HT1080 (cell line): ENCODE measurements at places on chromosomes 5 and 9.

GRCh38 chr5:68087866-68088265, 127.7 kb upstream of the PIK3R1 start:
- no peak for DNase-seq

DNA sequence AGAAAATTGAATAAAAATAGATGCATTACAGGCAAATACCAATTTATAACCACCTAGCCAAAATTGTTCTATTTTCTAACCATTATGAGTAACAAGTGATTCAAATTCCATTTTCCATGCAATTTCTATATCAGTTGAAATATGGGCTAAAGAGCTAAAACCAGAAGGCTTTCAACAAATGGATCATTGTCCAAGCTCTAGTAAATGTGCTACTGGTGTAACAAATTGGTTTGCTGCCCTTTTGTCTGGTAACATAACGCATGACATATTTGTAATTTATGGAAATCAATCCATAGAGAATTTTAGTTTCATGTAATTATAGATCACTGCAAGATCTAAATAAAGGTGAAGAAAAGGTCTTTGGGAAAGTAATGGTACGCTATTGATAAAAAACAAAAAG, 708.0 kb upstream of the GRAMD2B start:
- no peak for DNase-seq

DNA sequence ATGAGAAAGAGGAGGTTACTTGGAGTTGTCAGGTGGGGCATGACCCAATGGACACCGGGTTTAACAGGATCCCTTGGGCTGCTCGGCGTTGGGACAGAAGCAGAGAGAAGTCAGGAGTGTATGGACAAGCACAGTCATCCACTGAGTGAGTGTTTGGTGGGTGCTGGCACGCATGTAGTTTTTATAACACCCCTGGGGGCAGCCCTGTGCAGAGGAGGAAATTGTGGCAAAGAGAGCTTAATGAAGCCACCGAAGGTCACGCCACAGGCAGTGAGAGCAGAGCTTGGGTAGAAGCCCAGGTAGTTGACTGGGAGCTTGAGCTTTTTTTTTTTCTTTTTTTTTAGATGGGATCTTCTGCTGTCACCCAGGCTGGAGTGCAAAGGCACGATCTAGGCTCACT, 43.2 kb upstream of the IER5L start:
- peak; percentile 55 for DNase-seq

- peak; percentile 61 for DNase-seq
Observed at GRCh38 chr9:34675048-34675714, 12.7 kb upstream of the CCL27 start.

- DNase-seq, result peak; percentile 62
Observed at GRCh38 chr9:109190151-109190550, 23.1 kb upstream of the FRRS1L start.
